ENCODE measurements at places on chromosomes 5 and 9. TPM values are rescaled to one million over a fixed set of nuclear protein-coding genes. Genes with fewer than 3 reads are reported as not detected.

PLAC8L1 gene
- 1.1 TPM for polyA plus RNA-seq

PAPPA gene
- polyA plus RNA-seq = 1.4 TPM

LIFR gene
- 173 TPM for polyA plus RNA-seq

- no peak for DNase-seq
Observed at GRCh38 chr9:134404376-134405358, 78.4 kb downstream of the RXRA start.

DNA sequence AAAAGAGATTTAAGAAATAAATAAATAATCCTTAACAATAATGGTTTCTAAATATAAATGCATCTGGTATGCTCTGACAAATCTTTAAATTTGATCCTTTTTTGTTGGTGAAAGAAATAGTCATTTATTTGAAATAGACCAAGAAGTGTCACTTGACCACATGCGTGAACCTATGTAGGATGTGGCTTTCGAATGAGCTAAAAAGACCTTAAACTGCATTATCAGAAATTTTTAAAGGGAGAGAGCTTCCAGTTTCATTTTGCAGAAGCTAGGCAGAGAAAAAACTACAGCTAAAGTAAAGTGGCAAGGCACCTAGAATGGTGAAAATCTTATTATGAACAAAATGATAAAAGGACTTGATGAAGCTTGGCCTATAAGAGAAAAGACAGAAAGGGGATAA is 309.2 kb upstream of the EFNA5 start:
- no peak for DNase-seq

GRCh38 chr9:113309204-113309813 is 6.1 kb upstream of the RNF183 start:
- no peak for DNase-seq

DNA sequence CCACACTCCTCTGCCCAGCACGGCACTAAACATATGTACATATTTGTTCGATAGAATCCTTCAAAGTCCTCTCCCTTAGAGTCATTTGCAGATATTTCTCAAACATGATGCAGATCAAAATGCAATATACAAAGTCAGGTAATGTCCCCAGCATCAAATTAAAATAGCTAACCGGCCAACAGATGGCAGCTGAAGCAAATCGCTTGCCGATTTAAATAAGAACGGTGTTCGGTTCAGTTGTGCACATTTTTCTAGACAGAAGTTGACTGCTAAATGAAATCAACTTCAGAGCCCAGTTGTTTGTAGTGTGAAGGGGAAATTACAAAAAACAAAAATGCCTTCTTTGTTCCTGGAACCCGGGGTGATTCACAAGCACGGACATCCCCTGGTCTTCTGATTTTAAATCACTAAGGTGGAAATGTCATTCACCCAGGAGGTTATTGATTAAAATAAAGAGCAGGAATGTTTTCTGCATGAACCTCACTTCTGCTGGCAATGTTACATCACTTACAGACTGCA is 219.2 kb downstream of the EBF1 start:
- no peak for DNase-seq

GRCh38 chr9:118954857-118955256 is 414.4 kb downstream of the BRINP1 start:
- no peak for DNase-seq

- peak; percentile 6 for DNase-seq
Observed at GRCh38 chr9:73038089-73038509, 85.2 kb upstream of the ALDH1A1 start.

GRCh38 chr5:137834498-137835049 is 33.1 kb upstream of the MYOT start:
- DNase-seq = no peak

DNA sequence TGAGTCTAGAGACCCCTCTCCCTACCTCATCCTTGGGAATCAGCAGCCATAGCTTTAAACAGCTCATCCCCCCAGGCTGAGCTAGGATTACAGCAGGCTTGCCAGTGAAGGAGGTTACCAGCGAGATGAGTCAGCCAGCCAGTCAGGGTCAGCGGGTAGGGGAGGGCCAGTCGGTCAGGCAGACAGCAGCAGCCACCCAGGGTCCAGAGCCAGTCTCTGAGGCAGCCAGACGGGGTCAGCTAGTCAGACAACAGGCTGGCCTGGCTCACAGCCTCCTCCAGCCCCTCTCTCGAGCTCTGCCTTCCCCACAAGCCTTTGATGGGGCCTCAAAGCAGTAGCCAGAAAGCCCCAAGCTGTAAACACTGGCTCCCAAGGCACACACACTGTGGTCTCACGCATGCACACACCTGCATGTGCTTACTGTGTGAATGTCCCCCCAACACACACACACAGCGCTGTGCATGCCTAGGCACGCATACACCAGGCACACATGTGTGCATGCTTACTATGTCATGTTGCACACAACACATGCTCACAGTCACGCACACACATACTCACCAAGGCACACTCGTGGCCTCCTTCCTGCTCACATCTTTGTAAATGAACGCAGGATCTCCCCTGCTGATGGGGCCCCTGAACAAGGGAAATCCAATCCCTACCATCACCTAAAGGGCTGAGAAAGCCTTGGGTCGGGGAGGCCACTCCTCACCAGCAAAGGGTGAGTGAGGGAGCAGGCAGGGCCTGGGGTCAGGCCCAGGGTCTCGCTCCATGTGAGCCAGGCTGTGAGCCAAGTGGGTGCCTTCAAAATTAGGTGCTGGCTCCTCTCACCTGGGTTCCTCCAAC is 28.2 kb upstream of the CPLX2 start:
- DNase-seq = peak; percentile 15

GRCh38 chr5:61327760-61328753 is 4.0 kb upstream of the ZSWIM6 start:
- DNase-seq = no peak

DNA sequence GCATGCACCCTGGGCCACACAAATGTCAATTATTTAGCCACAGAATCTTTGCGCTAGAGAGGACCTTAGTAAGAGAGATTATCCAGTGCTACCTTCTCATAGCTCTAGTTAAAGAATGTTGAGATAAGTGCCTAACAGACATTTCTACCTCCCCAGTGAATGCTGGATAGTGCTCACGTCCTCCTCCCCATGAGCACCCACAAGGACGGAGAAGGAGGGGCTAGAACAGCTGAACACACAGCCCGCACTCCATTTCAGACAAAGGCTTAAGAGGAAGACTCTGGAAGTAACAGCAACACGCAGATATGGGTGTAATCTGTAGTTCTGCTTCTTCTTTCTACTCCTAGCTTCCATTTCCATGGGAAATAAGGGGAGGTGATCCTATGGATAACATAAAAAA is 120.5 kb downstream of the FEM1C start:
- DNase-seq = no peak
